CD4-positive, alpha-beta T cell treated with Interleukin-12 subunit alpha and Interleukin-12 subunit beta, for 1 hour (primary cell): ENCODE measurements at places on chromosomes 1 and 21.

- no peak for DNase-seq
These were observed 19.5 kb downstream of the PLA2G5 start for GRCh38 chr1:20089328-20090077.

GRCh38 chr1:29674627-29675326, 438.5 kb downstream of the PTPRU start:
- no peak for DNase-seq

DNA sequence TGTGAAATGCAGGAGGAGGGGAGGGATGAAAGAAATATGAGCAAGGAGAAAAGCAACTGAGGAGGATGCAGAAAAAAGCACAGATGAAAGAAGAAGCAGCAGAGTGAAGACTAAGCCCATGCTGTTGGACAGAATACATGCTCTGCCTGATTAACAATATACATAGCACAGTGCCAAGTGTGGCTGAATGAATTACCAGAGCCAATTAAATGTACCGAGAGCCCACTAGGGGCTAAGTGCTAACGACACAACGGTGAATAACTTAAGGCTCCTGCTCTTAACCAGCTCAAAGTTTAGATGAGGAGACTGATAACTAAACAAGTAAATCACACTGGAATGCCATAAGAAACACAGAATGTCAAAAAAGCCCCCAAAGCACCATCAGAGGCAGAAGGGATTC, 15.6 kb downstream of the CADM3 start:
- no peak for DNase-seq

- no peak for DNase-seq
These were observed 2.2 kb upstream of the IRF6 start for GRCh38 chr1:209808059-209808581.

GRCh38 chr21:15149600-15150224, 84.9 kb upstream of the NRIP1 start:
- DNase-seq: no peak

DNA sequence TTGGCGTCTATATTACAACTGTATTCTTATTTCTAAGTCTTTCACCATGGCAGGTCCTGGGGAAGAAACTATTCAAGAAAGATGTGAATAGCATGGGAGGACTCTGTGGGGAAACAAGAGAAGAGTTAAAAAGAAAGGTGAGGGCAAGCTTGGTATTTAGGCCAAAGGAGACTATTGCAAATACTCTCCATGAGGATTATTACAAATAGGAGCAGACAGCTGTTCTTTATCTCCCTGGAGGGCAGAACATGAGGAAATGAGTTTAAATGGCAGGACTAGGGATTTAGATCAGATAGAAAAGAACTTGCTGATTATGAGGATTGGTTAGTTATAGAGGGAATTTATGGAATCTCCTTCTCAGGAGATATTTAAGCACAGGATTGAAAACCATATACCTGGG, 186.8 kb downstream of the CDC7 start:
- DNase-seq: no peak

GRCh38 chr1:183227422-183228346, 41.6 kb downstream of the LAMC2 start:
- DNase-seq: peak; percentile 8

- no peak for DNase-seq
These were observed 68.4 kb downstream of the ZZZ3 start for GRCh38 chr1:77614037-77614436.

- no peak for DNase-seq
These were observed 199.4 kb upstream of the HMCN1 start for GRCh38 chr1:185534801-185535200.

GRCh38 chr1:32984455-32985171, 20.0 kb upstream of the RNF19B start:
- peak; percentile 78 for DNase-seq

DNA sequence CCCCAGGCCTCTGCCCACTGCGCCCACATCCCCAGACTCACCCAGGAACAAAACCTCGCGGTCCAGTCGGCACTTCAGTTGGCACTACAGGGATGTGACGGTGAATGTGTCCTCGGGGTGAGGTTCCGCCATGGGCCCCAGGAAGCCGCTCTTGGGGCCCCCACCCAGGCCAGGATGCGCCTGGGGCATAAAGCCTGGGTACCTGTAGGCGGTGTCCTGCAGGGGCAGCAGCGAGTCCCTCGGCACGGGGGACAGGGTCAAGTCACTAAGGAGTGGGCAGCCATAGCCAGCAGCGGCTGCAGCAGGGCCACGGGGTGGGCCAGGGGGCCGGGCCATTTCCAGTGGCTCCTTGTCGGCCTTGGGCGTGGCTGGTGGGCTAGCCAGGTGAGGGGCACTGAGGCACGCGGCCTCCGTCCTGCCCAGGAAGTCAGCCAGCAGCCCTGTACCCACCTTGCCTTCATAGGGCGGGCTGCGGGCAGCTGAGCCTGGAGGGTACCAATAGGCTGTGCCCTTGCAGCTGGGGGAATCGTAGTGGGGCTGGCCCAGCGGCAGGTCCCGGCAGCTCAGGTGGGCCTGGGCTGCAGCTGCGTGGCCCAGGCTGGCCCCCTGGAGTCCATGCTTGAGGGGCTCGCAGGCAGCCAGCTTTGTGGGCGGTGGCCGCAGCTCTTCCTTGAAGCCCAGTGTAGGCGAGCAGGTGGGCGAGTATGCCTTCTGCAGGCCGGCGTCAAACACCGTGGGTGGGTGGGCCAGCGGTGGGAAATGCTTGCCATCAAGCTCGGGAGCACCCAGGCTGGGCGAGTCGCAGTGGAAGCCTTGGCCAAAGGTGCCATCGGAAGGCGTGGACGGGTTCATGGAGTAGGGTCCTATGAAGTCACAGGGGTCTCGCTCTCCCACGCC, 56.5 kb downstream of the AHDC1 start:
- no peak for DNase-seq

- no peak for DNase-seq
These were observed 377.5 kb downstream of the HHAT start for GRCh38 chr1:210706246-210706645.

DNA sequence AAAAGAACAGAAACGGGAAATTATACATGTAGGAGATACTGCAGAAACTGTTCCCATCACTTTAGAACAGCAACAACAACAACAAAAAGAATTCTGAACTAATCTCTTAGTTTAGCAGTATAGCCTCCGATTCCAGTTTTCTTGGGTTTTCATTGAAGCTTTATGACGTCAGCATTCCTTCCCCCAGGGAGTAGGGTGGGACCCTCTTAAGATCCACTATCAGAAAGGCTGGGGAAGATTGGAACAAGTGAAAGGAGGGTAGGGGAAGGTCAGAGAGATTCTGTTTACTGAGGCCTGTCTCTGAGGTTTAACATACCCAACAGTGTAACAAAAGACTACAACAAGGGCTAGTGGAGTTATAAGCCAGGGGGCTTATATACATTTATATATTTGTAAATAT, 121.4 kb upstream of the OLFM3 start:
- no peak for DNase-seq

- no peak for DNase-seq
These were observed 104.2 kb upstream of the PROX1 start for GRCh38 chr1:213883618-213884017.

DNA sequence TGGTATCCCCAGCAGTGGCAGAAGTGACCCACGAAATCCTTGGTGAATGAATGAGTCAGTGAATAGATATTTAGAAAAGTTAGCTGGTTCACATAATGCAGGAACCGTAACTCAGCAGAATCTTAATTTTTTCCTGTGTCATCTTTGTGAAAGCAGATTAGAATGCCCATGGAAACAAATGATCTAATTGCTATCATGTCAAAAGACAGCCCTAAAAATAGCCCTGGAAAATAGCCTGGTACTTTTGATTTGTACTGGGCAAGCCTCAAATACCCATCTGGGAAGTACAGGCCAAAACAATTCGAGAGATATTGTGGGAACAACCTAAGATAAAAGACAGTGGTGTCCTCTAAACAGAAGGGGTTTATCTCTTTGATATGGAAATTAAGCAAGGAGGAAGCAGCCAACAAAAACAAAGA, 21.1 kb downstream of the FYB2 start:
- no peak for DNase-seq

DNA sequence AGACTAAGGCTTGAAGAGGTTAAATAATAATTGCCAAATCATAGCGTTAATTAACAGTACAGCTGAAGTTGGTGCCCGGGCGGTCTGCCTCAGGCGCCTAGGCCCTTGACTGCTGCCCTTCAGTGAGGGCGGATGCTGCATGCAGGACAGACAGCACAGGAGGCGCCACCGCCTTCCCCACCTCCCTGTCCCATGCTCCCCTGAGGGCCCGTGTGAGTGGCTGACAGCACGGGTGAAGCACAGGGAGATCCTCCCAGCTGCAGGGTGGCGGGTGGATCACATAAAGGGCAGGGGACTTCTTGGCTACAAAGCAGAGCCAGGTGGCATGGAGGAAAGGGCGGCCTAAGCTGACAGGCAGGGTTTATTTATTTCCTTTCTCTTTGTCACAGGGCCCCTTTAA, 49.1 kb downstream of the DDX20 start:
- no peak for DNase-seq

DNA sequence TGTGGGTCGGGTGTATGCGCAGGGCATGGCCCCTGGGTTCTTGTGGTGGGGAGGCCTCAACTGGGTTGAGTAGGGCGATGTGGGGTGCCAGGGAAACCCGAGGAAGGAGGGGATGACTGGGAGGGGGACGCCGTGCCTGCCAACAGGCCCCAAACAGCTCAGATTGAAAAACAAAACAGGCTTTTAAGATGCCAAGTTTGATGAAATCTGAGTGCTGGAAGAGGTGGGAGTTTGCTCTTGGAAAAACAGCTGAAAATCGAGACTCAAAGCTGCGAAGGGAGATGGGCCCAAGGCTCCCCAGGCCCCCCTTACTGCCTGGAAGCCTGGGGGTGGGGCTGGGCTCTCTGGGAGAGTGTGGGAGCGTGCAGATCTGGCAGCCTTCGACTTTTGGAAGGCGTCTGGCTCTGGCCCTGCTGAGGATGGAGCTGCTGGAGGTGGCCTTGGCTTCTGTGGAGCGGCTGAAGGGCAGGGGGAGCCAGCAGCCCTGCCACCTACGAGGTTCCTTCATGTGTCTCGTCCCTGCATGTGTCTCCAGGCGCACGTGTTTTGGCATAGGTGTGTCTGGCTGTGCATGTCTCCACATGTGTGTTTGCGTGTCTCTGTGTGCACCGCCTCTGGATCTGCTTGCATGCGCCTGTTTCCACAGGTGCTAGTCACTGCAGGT, 33.3 kb downstream of the PTPRF start:
- DNase-seq: no peak

DNA sequence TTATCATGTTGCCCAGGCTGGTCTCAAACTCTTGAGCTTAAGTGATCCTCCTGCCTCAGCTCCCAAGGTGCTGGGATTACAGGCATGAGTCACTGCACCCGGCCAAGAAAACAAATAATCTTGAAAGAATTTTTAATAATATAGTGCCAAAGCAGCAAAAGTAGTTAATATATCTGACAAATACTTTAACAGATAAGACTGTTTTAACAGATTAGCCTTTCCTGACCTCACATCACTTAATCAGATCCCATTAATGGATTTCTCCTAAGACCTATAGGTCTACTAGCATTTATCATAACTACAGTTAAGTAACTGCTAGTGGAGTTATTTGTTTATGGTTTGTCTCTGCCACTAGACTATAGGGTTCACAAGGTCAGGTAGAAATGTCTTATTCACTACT, 61.1 kb upstream of the HP1BP3 start:
- DNase-seq: no peak

- no peak for DNase-seq
These were observed 3.4 kb downstream of the SLC26A9 start for GRCh38 chr1:205939690-205940330.

DNA sequence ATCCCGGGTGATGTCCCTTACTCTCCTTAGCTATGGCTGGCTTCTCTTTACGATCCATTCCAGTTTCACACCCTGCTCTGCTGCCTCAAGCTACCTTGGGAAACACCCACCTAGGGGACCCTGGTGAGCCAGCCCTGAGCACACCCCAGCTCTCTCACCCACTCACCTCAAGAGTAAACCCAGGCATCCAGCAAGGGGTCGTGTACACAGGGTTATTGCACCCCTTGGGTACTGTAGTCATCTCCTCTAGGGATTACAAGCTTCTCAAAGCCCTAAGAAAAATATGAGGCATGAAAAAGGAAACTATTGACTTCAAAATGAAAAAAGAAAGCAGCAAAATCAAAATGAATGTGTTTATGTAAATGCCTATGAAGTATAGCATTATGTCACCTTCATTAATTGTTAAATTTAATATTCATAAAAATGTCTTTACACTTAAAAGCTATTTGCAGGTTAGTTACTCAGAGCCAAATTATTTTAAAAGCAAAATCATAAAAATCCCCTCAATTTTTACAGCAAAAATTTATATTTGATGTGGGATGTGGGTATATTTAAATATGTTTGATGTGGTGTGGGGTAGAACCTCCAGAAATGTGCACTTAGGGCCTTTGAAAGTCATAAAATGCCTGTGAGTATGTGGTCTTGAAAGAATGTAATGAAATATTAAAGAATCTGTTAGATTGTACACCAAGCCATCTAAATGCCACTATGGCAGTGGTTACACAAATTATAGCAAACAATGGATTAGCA, 190.3 kb downstream of the C1orf94 start:
- no peak for DNase-seq

GRCh38 chr1:220579317-220579716, 51.4 kb downstream of the MARK1 start:
- no peak for DNase-seq
